Nephron progenitor cell (in vitro differentiated cells): ENCODE measurements at places on chromosomes 12 and 14.

- DNase-seq: no peak
These were observed 20.1 kb upstream of the MAGOHB start for GRCh38 chr12:10633541-10633940.

GRCh38 chr12:5806371-5807089 lies 138.5 kb downstream of the ANO2 start:
- DNase-seq: no peak

GRCh38 chr12:111953455-111953854 lies 59.5 kb downstream of the TMEM116 start:
- no peak for DNase-seq

GRCh38 chr12:50686976-50687375 lies 76.9 kb upstream of the ATF1 start:
- DNase-seq: no peak
